CD4-positive, alpha-beta memory T cell (primary cell): ENCODE measurements at places on chromosomes 5 and 9. TPM values are rescaled to one million over a fixed set of nuclear protein-coding genes. Genes with fewer than 3 reads are reported as not detected.

DNA sequence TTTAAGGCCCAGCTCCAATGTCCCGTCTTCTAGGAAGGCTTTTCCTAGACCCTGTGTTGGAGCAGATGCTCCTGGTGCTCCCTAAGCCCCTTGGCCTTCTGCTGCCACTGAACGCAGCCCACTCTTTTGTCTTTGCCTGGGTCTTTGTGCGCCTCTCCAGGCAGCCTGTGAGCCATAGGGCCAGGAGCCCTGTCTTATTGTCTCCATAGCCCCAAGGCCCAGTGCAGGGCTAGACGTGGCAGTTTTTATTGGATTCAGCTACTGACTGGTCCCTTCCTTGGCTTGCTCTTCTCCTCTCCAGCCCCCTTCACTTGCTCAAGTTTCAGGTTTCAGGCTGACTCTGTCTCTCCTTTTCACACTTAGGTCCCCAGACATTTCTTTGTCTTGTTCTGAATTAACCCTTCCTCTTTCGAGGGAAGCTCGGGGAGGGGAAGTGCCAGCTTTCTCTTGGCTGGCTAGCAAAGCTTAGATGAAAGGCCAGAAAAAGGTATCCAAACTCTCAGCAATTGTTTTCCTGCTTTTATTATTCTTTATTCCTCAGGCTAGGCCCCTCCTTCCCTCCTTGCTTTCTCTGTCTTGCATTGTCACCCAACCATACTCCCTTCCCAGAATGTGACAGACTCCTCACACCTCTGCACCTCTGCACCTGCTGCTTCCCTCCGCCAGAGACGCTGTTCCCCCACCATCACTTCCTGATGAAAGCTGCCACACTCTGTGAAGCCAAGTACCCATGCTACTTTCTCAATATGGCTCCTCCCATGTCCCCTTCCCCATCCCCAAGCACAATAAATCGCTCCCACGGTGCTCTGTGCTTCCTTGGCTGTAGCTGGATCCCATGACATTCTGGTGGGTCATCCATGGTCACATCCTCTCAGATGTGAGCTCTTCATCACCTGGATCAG is 101.6 kb upstream of the CPEB4 start:
- no peak for DNase-seq

GRCh38 chr5:80216753-80217596 is 38.9 kb downstream of the SERINC5 start:
- peak; percentile 55 for DNase-seq

- peak; percentile 66 for DNase-seq
Observed at GRCh38 chr5:43396762-43397304, 15.4 kb downstream of the CCL28 start.

Gene PIP5KL1
- total RNA-seq, result 0.72 TPM

- DNase-seq, result no peak
Observed at GRCh38 chr5:145951071-145951470, 14.7 kb downstream of the SH3RF2 start.
